ENCODE measurements at places on chromosomes 4 and X. TPM values are rescaled to one million over a fixed set of nuclear protein-coding genes. Genes with fewer than 3 reads are reported as not detected.

The S100G gene
- not detected for polyA plus RNA-seq

The GAGE12E gene
- not detected for polyA plus RNA-seq

The GC gene
- not detected for polyA plus RNA-seq

The RPS6KA6 gene
- polyA plus RNA-seq, result 5.2 TPM

GRCh38 chr4:99234331-99235010 is 15.4 kb upstream of the ADH6 start:
- no peak for DNase-seq

GRCh38 chrX:12370497-12370986 is 232.3 kb downstream of the FRMPD4 start:
- DNase-seq, result peak; percentile 23

- DNase-seq, result no peak
Measured at GRCh38 chr4:126004941-126005340, 690.2 kb downstream of the FAT4 start.

GRCh38 chr4:147780137-147780777 is 48.4 kb downstream of the ARHGAP10 start:
- no peak for DNase-seq

DNA sequence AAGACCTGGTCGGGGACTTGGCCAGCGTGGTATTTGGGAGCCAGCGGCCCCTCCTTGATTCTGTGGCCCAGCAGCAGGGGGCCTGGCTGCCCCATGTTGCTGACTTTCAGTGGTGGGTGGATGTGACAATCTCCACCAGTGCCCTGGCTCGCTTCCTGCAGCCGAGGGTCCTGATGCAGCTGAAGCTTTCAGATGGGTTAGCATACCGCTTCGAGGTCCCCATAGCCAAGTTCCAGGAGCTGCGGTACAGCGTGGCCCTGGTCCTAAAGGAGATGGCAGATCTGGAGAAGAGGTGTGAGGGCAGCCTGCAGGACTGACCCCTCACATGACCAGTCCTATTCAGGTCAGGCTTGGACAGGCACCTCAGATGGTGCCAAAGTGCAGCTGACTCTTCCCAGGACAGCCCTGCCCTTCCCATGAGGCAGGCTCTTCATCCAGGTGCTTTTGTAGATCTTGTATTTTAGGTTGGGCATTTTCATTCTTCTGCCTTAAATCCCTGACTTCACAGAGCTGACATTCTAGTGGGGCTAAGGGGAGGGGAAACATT is 15.1 kb downstream of the LNX1 start:
- DNase-seq, result no peak

- DNase-seq, result no peak
Measured at GRCh38 chr4:147938496-147938895, 206.6 kb downstream of the ARHGAP10 start.

Measured in hindlimb muscle (tissue), 1 donor.